8988T (cell line): ENCODE measurements at places on chromosomes 2 and 18.

DNA sequence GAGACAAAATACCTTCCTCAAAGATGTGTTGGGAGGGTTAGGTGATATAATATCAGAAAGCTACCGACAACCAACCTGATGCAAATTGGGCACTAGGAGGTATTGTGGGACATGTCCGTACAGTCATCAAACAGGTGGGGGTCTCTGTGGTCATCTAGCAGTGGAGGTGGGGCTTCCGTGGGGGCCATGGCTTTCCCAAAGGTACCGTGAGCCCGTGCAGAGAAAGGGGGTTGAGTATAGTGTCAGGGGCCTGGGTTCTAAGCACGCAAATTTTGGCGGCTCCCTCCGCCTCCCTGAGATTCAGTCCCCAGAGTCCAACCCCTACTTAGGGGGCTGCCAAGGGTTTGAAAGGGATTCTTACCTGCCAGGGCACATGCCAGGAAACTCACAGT lies 32.6 kb downstream of the HJURP start:
- no peak for DNase-seq

GRCh38 chr2:180607514-180608049 lies 372.8 kb upstream of the UBE2E3 start:
- DNase-seq, result no peak

- no peak for DNase-seq
Measured at GRCh38 chr2:85183076-85183475, 49.9 kb downstream of the TCF7L1 start.

GRCh38 chr18:21741312-21741561 lies 645 bp downstream of the MIB1 start:
- DNase-seq, result no peak

DNA sequence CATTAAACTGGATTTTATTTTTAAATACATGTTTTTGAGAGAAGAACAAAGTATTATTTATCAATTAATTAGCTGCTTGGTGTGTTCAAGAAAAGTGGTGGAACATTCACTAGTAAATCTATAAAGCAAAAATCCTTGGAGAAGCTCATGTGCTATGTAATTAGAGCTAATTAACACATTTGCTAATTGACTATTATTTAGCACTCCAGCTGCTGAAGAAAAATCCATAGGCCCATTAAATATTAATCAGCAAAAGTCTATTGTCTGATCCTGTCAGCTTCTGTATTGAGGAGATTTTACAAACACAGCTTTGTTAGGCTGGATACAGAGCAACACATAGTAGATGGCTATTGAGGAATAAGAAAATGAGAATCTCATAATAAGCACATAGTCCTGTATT lies 336.1 kb downstream of the RBM43 start:
- no peak for DNase-seq

GRCh38 chr2:10226038-10226724 lies 76.5 kb upstream of the HPCAL1 start:
- no peak for DNase-seq

DNA sequence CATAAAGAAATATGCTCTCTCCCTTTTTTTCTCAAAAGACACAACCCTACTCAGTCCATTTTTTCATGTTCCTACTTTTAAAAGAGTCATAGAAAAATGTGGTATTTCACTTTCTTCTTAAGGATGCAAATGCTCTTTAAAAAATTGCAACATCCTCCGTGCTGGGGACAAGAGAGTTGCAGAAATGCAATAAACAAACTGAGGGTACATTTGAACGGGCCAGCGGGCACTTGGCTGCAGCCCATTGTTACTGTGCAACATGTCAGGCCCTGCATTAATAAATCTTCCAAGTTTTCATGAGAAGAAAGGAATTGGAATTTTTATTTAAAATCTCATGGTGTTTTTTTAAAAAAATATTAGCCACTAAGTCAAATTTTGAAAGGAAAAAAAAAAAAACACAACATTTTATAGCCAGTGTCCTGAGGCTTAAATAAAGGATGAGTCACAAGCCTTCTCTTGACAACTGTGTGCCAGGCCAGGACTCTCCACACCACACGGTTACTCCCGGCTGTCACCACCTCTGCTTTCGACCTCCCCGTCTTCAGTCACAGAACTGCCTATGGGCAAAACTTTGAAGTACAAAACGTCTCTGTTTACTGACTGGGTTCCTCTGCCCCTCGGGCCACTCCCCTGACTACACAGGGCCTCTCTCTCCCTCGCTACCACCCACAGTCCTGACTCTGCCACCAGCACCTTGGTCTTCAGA lies 57.5 kb upstream of the MFF start:
- no peak for DNase-seq

DNA sequence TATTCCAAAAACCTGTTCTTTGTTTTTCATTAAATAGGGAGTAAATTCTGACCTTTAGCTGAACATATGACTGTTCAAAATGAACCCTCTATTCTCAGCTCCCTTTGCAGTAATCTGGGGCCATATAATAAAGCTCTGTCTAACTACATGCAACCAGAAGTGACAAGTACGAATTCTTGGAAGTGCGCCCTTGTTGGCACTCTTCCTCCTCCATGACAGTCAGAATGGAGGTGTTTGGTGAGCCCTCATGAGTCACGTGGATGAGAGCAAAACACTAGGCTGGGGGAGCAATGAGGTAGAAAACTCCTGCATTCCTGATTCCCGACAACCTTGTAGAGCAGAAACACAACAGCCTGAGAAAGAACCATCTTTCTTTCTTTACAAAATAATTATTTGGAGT lies 552.9 kb downstream of the FBXO15 start:
- no peak for DNase-seq

GRCh38 chr2:217293046-217293445 lies 433.2 kb upstream of the TNP1 start:
- no peak for DNase-seq

DNA sequence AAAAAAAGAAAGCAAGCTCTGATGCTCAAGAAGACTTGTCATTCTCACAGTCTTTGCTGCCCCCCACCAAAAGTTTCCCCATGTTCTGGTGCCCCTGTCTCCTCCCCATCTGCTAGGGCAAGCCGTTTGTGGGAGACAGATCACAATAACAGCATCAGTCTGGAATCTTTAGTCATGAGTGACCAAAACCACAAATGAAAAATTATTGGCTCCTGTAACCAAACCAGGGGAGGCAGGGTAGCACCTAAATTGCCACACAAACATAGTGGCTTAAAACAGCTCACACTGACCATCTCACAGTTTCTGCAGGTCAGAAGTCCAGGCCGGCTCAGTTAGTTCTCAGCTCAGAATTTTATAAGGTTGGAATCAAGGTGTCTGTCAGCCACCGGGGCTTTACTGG lies 9.1 kb upstream of the B3GNT7 start:
- no peak for DNase-seq

- no peak for DNase-seq
Measured at GRCh38 chr2:138476940-138477339, 24.6 kb upstream of the SPOPL start.

- no peak for DNase-seq
Measured at GRCh38 chr2:66872081-66872985, 437.4 kb downstream of the MEIS1 start.

DNA sequence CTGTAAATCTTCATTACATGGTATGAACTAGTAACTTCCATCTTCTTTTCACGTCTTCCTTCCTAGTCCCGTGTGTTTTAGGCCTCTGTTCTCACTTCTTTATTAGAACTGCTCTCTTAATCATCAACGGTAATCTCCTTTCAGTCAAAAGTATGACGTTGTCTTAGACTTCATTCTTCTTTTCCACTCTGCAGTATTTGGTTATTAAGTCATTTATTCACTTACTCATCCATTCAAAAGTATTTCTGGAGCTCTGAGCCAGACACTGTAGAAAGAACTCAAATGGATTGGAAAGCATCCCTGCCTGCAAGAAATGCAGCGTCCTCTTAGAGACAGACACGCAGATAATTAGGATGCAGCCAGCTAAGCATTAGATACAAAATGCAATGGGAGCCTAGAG lies 494.6 kb upstream of the NRP2 start:
- no peak for DNase-seq

GRCh38 chr2:199315299-199316179 lies 142.2 kb downstream of the SATB2 start:
- no peak for DNase-seq

DNA sequence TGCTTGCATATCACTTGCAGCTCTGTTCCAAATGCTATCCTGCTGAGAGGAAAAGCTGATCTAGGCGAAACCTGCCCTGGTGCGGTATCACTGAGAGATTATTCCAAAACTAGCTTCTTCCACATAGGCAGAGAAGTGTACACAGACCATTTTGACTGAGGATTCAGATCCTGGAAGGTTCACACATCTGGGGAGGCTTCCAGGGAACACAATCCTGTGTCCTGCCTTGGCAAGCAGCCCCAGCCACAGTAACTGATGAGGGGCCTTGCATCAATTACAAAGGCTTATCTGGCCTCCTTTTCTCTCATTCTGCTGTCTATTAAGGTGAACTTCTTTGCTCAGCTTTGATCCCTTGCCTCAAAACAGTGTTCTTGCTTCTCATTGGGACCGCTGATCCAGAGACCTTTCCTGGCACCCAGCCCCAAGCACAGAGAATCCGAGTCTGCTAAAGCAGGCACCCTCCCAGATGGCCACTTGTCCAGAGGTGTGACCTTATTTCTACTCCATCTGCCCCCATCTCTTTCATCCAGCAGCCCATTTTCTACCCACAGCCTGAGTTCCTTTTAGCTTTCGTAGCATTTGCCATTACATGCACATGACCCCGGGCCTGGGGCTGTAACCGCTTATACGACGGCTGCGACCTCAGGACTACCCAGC lies 52.3 kb upstream of the ZFP36L2 start:
- no peak for DNase-seq

GRCh38 chr2:52500561-52500960 lies 1267.0 kb upstream of the CHAC2 start:
- DNase-seq, result no peak

GRCh38 chr18:79566771-79567431 lies 112.7 kb upstream of the CTDP1 start:
- DNase-seq, result no peak

DNA sequence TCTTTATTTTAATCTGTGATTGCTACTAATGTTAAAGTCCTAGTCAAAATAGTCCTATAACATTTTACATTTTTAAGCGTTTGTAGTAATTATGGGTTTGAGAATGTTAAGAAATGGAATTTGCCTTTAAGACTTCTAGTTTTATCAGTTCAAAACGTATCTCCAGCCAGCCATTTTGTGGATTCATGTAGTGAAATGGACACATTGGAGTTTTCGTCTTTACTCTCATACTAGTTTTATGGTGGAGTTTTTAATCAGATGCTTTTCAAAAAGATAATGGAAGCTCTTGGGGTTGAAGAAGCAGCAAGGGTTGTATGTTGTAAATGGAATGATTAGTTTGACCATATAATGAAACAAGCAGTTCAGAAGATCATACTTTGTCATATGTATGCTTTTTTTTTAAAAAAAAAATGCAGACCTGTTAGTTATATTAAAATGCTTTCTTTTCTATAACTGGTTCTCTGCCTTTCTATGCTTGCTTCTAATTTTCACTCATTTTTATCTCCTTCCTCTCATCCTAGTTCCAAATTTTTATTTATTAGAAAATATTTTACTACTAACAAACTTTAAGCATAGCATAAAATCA lies 16.6 kb downstream of the VAPA start:
- DNase-seq, result no peak

DNA sequence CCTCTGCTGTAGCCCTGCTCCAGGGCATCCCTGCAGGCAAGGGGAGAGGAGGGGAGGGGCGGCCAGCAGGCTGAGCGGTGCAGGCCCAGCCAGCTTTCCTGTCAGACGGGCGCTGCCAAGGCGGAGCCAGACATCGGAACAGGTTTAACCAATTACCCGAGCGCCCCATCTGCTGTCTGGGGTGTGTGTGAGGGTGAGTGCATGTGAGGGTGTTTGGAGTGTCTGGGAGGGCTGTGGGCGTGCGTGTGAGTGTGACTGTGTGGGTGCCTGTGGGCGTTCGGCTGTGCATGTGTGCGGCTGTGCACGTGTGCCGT lies 20.0 kb downstream of the EMX1 start:
- DNase-seq, result no peak

GRCh38 chr18:9015689-9016088 lies 86.8 kb upstream of the NDUFV2 start:
- no peak for DNase-seq

DNA sequence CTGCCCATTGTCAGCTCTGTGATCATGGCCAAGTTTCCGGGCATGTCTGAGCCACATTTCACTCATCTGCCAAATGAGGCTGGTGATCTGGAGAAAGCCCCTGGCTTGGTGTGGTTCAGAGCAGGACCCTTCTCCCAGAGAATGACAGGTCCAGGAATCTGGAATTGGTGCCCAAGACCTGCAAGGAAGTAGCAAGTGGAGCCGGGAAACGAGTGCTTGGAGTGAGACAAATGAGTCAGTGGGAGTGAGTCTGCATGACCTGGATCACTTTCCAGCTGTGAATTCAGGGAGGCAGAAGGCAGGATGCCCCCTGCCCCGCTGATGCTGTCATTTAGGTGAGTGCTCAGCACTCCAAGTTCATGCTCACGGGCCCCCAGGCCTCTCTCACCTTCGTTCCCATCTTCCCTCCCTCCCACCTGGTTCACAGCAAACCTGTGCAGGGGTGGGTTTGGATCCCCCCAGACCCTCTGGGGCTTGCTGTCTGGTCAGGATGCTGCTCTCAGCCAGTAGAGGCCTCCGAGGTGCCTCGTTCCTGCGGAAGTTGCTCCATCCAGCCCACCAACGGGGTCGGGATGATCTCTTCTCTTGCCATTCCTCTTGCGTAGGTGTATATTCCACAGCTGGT lies 104.4 kb downstream of the INHBB start:
- DNase-seq, result no peak

DNA sequence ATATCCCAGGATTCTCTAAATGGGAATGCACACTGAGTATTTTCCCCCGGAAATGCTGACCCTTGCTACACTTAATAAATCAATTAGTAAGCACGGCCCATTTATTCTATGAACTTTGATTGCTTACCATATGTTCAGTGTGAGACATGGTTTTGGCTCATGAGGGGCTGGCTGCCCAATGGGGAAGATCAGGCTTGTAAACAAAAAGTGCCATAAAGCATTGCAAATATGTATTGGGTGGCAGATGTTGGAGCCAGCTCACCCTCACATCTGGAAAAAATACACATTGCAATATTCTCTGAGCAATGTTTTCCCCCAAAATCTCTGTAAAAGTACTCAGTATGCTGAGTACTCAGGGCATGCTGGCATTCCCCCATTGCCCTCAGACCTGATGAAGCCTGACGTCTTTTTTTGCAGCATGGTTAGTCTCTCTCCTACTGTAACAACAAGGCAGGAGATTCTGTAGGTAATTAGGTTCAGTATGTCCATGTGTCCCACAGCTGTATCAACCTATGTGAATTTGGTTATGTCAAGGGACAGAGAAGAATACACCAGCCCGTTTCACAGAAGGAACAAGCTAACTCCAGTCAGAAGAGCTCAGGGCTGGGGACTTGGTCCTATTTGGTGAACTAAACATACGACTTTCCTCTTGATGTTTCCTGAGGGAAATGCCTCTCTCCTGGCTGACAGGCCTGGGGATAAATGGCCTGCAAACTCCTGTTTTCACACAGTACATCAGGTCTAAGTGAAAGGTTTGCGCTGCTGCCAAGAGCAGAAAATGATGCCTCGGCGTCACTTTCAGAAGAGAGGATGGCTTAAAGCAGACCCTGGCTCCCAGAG lies 202.4 kb downstream of the INSIG2 start:
- no peak for DNase-seq

- DNase-seq, result no peak
Measured at GRCh38 chr2:111623380-111623779, 260.6 kb downstream of the ANAPC1 start.

GRCh38 chr2:39646267-39646666 lies 19.4 kb upstream of the TMEM178A start:
- no peak for DNase-seq
